Cerebellum (tissue), 4 donors: ENCODE measurements at places on chromosomes 3 and 15. TPM values are rescaled to one million over a fixed set of nuclear protein-coding genes. Genes with fewer than 3 reads are reported as not detected.
A peak's percentile ranks its signal among the peaks of the same experiment; 100 is the strongest.

DNA sequence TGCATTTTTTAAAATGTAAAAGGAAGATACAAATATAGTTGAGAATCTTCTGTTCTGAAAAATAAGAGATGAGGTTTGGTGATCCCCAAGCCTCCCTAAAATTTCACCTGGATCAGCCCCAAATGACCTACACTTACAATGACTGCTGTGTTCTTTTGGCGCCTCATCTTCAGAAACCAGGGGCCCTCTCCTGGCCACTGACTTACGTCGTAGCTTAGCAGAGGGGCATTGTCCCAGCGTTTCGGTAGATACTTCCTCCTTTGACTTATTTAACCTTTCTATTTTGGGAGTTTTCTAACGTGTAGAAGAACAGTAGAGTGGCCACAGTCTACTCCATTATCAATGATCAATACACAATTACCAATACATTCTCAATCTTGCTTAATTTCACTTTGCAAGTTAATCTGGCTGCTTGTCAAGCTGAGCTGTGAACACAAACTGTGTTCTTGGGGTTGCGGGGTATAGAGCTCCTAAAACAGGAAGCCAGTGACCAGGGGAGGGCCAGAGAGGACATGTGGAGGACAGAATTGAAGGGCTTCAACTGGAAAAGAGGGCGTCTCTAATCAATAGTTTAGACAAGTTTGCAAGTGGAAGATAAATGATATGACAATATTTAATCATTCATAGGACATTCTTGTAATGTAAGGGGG lies 419.5 kb downstream of the LPP start:
- DNase-seq: no peak

DNA sequence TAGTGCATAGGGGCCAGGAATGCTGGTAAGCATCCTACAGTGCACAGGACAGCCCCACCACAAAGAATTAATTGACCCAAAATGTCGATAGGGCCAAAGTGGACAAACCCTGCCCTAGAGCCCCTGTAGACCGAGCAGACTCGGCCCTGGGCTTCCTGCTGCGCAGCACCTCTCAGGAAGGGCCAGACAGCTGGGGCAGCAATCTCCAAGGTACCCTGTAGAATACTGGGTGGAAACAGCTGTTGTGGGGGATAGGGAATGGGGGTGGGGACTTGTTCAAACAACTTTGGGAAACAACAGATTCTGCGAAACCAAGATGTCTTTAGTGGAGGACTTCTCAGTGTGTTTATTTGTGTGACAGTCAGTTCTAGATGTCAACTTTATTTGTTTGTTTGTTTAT lies 67.1 kb downstream of the MRPL46 start:
- DNase-seq: no peak

GRCh38 chr15:52171386-52171785 lies 19.8 kb downstream of the GNB5 start:
- peak; percentile 69 for DNase-seq

The LINGO1 gene
- 30.1 TPM for total RNA-seq
